ENCODE measurements at places on chromosomes 11 and 22.

GRCh38 chr11:124643605-124644425, 21.2 kb downstream of the TBRG1 start:
- DNase-seq, result no peak

- peak; percentile 82 for DNase-seq
Measured at GRCh38 chr22:23402275-23403151, 177.6 kb downstream of the IGLL1 start.

DNA sequence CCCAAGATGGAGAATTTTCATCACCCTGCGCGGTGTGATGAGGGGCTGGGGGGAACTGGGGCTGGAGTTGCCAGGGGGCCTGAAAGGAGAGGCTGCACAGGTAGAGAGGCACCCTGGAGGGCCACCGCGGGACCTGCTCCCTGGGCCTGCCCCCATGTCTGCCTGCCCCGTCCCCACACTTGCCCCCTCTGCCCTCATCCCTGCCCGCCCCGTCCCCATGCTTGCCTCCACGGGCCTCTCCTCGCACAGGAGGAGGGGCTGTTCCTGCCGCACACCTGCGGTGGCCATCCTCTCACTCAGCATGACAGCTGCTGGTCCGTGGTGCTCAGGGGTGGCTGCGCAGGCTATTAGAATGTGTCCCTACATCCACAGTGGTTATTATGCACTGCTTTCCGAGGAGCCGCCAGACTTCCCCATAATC, 43.5 kb downstream of the LINC01488 start:
- no peak for DNase-seq

GRCh38 chr11:82969811-82970210, 68.3 kb downstream of the DDIAS start:
- DNase-seq, result no peak

GRCh38 chr11:100203789-100204188, 483.3 kb upstream of the ARHGAP42 start:
- DNase-seq, result no peak

GRCh38 chr11:123797114-123797513, 9.0 kb downstream of the OR6M1 start:
- no peak for DNase-seq

DNA sequence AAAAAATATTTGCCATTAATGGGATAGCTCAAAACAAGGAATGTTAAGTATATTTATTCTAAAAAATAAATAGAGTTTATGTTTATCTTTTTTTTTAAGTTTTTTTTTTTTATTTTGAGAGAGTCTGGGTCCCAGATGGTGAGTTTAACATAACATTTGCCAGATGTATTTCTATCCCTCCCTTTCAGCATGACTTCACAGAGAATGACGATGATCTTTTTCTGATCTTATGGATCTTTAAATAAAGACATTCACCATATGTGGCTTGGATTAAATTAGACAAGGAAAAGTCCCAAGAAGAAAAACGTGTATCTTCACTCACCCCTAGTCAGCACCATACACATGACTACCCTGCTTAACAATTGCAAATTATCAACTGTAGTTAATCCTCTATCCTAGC, 839.8 kb upstream of the CNTN5 start:
- DNase-seq, result peak; percentile 2

All from frontal cortex (tissue), 4 donors.